Lower lobe of right lung (tissue), 2 donors: ENCODE measurements at places on chromosomes 2 and 18. TPM values are rescaled to one million over a fixed set of nuclear protein-coding genes. Genes with fewer than 3 reads are reported as not detected.

GRCh38 chr2:118791483-118791882, 56.0 kb downstream of the EN1 start:
- peaks cover 13% of the 10 kb centered on the region for H3K27me3 ChIP-seq
- no peak overlapping the region for H3K27ac ChIP-seq
- H3K4me1 ChIP-seq = no peaks in the 10 kb centered on the region
- H3K36me3 ChIP-seq = no peaks in the 10 kb centered on the region
- H3K4me3 ChIP-seq = no peak overlapping the region

GRCh38 chr2:45040786-45041185, 31.5 kb upstream of the SIX2 start:
- peaks cover 5% of the 10 kb centered on the region for H3K27me3 ChIP-seq
- no peak overlapping the region for H3K27ac ChIP-seq

DNA sequence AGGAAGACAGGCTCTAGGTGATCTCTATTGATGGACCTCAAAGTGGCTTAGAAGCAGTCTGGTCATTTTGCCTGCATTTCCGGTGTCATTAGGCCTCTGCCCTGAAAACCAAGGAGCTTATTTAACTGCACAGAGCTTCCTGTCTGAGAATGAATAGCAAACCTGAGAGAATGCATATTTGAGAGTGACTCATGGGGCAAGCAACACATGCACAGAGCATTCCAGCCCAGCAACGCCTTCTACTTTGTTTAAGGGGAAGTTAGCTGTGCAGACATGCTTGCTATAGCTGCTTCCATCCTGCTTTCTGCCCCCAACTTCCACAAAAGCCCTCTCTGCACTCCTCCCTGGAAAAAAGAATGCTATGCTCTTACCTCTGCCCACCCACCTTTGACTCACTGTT, 232.8 kb downstream of the GRB14 start:
- H3K27ac ChIP-seq = no peak overlapping the region
- H3K4me3 ChIP-seq = no peak overlapping the region
- DNase-seq = no peak
- no peaks in the 10 kb centered on the region for H3K36me3 ChIP-seq
- no peaks in the 10 kb centered on the region for H3K4me1 ChIP-seq

- H3K4me1 ChIP-seq = no peaks in the 10 kb centered on the region
- H3K36me3 ChIP-seq = no peaks in the 10 kb centered on the region
- no peaks in the 10 kb centered on the region for H3K27me3 ChIP-seq
- DNase-seq = no peak
Observed at GRCh38 chr2:155157065-155157464, 458.6 kb downstream of the KCNJ3 start.

GRCh38 chr2:74925361-74925786, 33.1 kb upstream of the POLE4 start:
- H3K27me3 ChIP-seq = no peaks in the 10 kb centered on the region
- no peak overlapping the region for H3K27ac ChIP-seq
- H3K36me3 ChIP-seq = no peaks in the 10 kb centered on the region
- H3K4me1 ChIP-seq = no peaks in the 10 kb centered on the region
- H3K4me3 ChIP-seq = no peak overlapping the region

- H3K27me3 ChIP-seq = no peaks in the 10 kb centered on the region
- no peak for DNase-seq
Observed at GRCh38 chr2:45182667-45183295, 173.5 kb upstream of the SIX2 start.

DNA sequence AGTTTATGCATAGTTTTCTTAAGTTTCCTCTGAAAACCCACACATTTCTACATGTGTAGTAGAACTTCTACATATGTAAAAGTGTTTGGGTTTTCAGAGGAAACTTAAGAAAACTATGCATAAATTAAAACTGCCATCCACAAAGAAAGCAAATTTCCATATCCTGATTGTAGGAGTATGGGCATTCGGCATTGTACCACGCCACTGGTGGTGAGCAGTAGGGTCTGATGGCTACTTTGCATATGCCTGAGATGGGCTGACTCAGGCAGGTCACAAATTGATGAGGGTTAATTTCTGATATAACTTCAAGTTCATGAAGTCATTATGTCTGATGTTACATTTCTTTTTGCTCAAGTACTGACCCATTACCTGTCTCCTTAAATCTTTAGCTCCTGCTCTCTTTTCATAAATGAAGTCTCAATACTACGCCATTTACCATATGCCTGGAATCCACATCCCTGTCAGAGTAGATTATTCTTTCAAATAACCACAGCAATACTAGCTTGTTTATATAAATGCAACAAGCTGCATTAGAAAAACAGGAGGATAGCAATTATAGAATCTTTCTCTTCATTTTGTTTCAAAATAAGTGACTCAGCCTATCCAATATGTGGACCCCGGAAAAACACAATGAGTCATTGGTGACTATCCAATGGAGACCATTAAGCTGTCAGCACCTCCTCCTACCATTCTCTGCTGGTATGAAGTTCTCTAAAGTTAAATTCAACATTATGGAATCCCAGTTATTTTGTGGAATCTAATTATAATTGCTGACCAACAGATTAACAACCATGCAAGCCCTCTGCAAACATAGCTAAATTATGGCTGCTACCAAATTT, 355.2 kb upstream of the UBE2E3 start:
- no peaks in the 10 kb centered on the region for H3K27me3 ChIP-seq
- H3K27ac ChIP-seq = no peak overlapping the region
- no peak overlapping the region for H3K4me3 ChIP-seq
- H3K36me3 ChIP-seq = no peaks in the 10 kb centered on the region
- no peak for DNase-seq

DNA sequence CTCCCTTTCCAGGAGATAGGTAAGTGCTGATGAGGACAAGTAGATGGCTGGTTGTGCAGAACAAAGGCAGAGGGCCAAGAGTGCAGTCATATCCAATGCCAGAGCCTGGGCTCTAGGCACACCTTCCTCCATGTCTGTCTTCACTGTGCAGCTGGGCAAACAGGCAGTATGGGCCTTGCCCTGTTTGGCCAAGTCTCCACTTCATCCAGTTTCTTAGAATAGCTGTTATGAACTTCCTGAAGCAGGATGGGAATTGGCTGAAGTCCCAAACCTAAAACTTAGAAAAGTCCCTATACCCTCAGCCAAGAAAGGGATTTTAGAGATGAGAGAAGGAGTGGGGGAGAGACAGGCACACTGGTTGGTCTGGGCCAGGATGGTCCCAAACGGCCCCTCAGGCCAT, 37.5 kb upstream of the CYP26B1 start:
- H3K27ac ChIP-seq = no peak overlapping the region
- no peak overlapping the region for H3K4me3 ChIP-seq

DNA sequence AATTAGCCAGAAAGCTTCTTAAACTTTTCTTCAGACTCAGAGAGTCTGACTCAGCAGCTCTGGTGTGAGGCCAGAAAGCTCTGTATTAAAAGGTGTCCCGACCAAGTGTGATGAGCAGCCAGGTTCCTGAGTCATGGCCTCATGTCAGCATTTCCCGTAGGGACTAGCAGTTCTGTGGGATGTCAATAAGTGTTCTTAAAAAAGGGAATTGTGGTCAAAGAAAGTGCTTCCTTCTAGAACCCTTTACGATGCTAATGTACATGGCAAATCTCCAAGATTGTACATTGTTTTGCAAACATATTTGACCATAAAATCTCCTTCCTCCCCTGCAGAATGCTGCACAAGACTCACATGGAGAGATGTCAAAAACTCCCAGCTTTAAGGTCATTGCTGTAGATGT, 80.1 kb downstream of the PLA2R1 start:
- no peak for DNase-seq
- H3K4me3 ChIP-seq = no peak overlapping the region
- peaks cover 10% of the 10 kb centered on the region for H3K4me1 ChIP-seq
- no peak overlapping the region for H3K27ac ChIP-seq
- H3K27me3 ChIP-seq = no peaks in the 10 kb centered on the region

DNA sequence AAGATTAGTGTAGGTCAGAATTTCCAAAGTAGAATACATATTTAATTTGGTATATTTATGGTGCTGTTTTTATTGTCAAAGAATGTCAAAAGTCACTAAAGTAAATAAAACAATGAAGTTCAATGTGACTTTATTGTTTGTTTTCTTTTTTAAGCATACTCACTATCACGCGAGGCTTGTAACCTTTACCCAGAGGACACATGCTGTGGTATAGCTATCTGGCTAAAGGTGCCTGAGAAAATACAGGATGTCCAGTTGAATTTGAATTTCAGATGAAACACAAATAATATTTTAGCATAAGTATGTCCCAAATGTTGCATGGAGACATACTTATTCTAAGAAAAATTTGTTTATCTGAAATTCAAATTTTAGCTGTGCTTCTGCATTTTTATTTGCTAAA, 103.3 kb upstream of the KLF7 start:
- H3K27me3 ChIP-seq = no peaks in the 10 kb centered on the region
- H3K27ac ChIP-seq = no peak overlapping the region
- H3K4me3 ChIP-seq = no peak overlapping the region
- no peak for DNase-seq
- no peaks in the 10 kb centered on the region for H3K4me1 ChIP-seq
- H3K36me3 ChIP-seq = no peaks in the 10 kb centered on the region

- no peak overlapping the region for H3K4me3 ChIP-seq
- DNase-seq = no peak
- peaks cover 20% of the 10 kb centered on the region for H3K4me1 ChIP-seq
- H3K27me3 ChIP-seq = no peaks in the 10 kb centered on the region
- H3K36me3 ChIP-seq = no peaks in the 10 kb centered on the region
Observed at GRCh38 chr18:35460736-35461161, 37.0 kb downstream of the INO80C start.

GRCh38 chr2:161102770-161103450, 57.3 kb upstream of the TANK start:
- H3K27me3 ChIP-seq = no peaks in the 10 kb centered on the region
- no peak overlapping the region for H3K4me3 ChIP-seq
- no peak overlapping the region for H3K27ac ChIP-seq
- no peak for DNase-seq
- no peaks in the 10 kb centered on the region for H3K36me3 ChIP-seq

DNA sequence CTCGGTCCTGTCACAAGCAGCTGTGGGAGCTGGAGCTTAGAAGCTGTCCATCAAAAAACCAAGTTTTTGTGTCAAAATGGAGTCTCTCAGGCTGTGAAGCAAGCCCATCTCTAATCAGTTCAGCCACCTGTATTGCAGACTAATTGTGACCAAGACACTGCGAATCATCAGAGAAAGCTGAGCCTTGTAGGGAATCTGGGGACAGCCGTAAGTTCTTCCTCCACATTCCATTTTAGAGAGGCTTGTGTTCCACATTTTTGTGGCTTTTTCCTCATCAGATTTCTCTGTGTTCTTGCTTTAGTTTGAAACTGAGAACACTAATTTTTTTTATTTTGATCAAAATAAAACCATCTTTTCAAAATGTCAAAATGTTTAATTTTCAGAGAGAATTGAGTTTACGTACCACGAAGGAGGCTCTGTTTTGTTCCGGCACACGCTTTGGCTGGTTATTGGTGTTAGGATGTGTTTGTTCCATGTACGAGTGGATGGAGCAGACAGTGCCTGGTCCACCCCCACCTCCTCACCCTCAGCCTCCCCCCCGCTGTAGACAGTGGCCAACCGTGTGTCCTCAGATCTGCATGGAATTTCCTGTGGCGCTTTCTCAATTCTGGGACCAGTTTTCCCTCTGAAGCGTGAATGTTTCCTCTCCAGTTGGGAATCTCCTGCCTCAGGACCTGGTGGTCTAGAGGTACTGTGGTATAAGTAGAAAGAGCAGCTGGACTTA, 140.8 kb downstream of the AGAP1 start:
- no peak for DNase-seq
- no peak overlapping the region for H3K27ac ChIP-seq
- H3K4me3 ChIP-seq = no peak overlapping the region
- H3K36me3 ChIP-seq = no peaks in the 10 kb centered on the region

GRCh38 chr2:132374551-132374950, 42.1 kb upstream of the GPR39 start:
- no peak for DNase-seq
- H3K27ac ChIP-seq = no peak overlapping the region
- H3K4me1 ChIP-seq = no peaks in the 10 kb centered on the region

- H3K4me3 ChIP-seq = no peak overlapping the region
- no peak overlapping the region for H3K27ac ChIP-seq
- H3K4me1 ChIP-seq = peaks cover 26% of the 10 kb centered on the region
- DNase-seq = no peak
- no peaks in the 10 kb centered on the region for H3K36me3 ChIP-seq
Observed at GRCh38 chr2:43879261-43879660, 40.5 kb downstream of the ABCG8 start.

Gene RAPGEF4
- 14.6 TPM for total RNA-seq

Gene LRRTM4
- total RNA-seq = 0.77 TPM

Gene MOCOS
- 4.2 TPM for total RNA-seq

Gene CLEC4F
- total RNA-seq = 0.71 TPM
